ENCODE measurements at places on chromosomes 13 and 19.

GRCh38 chr19:51138549-51138979 is 3.5 kb upstream of the SIGLEC7 start:
- DNase-seq = peak; percentile 38

DNA sequence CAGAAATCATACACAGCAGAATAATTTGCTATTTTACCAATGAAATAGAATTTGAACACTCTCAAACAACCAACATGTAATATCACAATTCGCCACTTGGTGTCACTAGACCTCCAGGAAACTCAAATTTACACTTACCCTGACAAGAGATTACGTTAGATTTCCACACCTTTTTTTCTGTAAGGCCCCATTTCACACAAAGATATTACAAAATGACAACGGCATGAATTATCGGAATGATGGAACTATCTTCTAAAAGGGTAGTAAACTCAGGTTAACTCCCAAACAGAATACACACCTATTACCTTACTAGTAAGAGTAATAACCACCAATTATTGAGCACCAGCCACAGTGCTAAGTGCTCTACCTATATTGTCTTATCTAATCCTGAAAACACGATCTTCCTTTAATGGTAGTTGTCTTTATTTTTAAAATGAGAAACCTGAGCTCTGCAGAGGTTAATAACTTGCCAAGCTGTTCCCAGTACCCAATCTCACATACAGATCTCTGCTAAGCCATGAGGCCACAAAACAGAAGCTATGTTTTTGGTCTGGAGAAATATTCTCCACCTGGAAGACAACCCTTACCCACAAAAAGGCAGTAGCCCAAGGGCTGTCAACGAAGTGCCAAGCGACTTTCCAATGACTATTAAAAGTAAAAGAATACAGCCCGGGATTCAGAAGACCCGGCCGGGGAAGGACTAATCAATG is 152.4 kb downstream of the DCLK1 start:
- DNase-seq = no peak

- DNase-seq = no peak
These were observed 2.2 kb upstream of the FREM2 start for GRCh38 chr13:38684714-38685113.

DNA sequence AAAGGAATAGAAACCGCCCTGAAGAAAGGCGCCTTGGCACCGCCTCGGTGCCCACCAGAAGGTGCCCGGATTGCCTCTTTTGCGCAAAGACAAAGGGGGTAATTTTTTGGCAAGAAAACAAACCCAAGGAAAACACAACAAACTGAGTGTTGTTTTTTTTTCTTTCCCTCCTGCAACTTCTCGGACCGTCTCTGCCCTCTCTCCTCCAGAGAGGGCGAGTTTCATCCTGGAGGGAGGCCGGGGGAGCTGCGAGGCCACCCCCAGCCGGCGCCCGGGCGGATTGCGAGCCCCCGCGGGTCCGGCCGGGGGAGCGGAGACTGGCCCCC is 2.3 kb downstream of the ZNF536 start:
- DNase-seq = no peak

DNA sequence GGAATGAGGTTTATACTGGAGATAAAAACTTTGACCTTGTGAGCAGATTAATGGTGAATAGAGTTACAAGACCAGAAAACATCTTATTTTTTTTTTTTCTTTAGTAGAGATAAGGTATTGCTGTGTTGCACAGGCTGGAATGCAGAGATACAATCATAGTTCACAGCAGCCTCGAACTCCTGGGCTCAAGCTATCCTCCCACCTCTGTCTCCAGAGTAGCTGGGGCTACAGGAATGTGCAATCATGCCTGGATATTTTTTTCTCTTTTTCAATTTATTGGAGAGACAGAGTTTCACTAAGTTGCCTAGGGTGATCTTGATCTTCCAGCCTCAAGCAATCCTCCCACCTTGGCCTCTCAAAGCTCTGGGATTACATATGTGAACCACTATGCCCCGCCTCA is 2139.1 kb downstream of the PCDH9 start:
- DNase-seq = no peak

GRCh38 chr19:15081911-15082310 is at the start of gene OR1I1:
Gene OR1I1, plus strand, starts transcription at chr19:15082211. Its CDS starts 4,855 bp downstream, at chr19:15087066.
- DNase-seq = no peak

Data from activated CD8-positive, alpha-beta memory T cell treated with anti-CD3 and anti-CD28 coated beads for 24 hours (primary cell).